ENCODE measurements at places on chromosomes 1 and 21.

DNA sequence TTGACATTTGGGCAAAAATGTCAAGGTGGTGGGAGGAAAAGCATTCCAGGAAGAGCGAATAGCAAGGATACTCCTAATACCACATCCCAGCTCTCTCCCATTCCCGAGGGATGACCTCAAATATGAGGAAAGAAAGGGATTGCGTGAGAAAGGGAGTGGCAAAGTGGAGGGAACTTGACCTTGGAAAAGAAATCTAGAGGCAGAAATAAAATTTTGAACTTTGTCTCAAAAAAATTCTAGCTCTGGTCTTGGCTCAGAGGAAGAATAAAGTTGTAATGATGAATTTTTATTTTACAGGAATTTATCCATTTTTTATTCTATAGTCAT, 127.8 kb downstream of the TBX19 start:
- DNase-seq: no peak

GRCh38 chr1:91900562-91900961, 14.6 kb upstream of the TGFBR3 start:
- no peak for DNase-seq

DNA sequence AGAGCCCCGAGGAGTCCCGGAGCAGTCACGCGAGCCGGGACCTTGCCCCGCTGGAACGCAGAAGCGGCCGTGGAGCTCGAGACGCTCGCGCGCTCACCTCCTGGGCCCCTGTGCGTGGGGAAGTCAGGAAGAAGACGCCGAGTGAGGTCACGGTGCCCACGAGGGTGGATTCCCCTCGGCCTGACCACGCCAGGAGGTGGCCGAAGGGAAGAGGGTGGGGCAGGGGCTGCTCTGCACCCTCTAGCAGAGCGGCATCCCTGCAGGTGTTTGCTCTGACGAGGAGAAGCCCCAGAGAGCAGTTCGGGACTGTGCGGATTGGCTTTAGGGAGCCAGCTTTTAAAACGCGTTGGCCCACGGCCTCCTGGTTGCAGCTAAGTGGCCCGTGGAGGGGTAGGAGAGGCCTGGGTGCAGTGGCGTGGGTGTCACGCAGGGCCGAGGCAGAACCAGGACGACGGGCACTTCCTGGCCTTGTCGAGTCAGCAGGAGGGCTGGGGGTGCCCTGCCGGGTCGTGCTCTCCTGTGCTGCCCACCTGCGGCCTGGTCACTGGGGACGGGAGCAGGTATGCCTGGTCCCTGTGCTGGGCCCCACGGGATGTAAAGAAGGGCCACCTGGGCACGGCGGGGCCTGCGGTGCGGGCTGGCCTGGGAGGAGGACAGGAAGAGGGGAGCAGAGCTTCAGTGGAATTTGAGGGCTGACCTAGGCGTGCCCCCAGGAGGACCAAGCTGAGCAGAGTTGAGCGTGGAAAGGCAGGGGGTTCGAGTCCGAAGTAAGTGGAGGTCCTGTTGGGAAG, 1.0 kb downstream of the PDXK start:
- no peak for DNase-seq

- no peak for DNase-seq
These were observed 65.6 kb downstream of the RIMS3 start for GRCh38 chr1:40599926-40600325.

- DNase-seq: no peak
These were observed 403 bp downstream of the MXRA8 start for GRCh38 chr1:1357871-1358432.

- DNase-seq: no peak
These were observed 201.8 kb upstream of the BRINP3 start for GRCh38 chr1:190679454-190679853.
